ENCODE measurements at places on chromosomes 7 and 10.

- no peak for DNase-seq
These were observed 7.4 kb downstream of the TAS2R40 start for GRCh38 chr7:143229054-143229790.

GRCh38 chr7:146172112-146172511 is 55.5 kb downstream of the CNTNAP2 start:
- DNase-seq: no peak

GRCh38 chr10:79438021-79438698 is 7.3 kb downstream of the ZCCHC24 start:
- no peak for DNase-seq

DNA sequence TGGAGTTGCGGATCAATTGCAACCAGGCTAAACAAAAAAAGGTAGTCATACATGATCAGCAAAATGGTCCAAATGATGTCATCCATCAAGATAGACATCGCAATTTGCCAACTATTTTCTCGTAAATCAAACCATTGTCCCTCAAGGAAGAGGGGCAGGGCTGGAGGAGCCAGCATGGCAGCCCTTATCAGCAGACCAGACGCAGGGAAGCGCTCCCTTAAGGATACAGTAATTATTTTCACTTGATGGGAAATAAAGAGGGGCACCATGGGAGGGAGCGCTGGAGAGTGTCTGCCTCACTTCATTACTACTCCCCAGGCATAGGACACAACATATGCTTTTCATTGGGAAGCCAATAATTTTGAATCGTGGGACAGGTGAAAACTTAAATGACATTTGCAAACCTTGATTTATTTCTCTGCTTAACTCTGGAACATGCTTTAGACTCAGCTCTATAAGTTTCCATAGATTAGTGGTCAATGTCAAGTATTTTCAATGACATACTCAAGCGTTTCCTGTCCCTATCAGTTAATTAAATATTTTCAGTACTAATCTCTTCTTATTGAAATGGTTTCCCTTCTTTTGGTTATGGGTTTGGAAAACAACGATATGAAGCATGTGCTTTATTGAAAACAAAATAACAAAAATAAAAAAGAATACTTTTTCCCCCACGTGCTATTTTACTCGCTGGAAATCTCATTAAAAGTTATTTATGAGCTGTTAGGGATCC is 202.4 kb upstream of the HABP2 start:
- no peak for DNase-seq

- DNase-seq: no peak
These were observed 71.1 kb downstream of the PRKG1 start for GRCh38 chr10:51145375-51145774.

DNA sequence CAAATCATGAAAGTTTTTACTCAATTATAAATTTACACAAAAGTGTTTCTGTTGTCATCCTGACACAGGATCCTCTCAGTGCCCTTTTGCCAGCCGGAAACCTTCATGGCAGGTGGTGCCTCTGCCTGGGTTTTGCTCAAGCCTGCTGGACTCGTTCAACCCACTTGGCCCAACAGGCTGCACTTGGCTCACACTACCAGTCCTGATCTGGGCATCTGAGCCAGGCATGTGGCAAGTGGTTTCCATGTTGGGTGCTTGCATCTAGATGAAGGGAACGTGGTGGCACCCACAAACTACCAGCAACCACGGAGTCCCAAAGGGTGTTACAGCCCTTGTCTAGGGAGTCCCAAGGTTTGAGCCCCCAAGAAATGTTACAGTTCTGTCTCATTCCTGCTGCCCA is 162.3 kb upstream of the CSTF2T start:
- DNase-seq: no peak

GRCh38 chr7:50330696-50331095 is 26.2 kb downstream of the IKZF1 start:
- DNase-seq: peak; percentile 35

GRCh38 chr7:83921271-83921940 is 272.5 kb upstream of the SEMA3E start:
- DNase-seq: no peak

DNA sequence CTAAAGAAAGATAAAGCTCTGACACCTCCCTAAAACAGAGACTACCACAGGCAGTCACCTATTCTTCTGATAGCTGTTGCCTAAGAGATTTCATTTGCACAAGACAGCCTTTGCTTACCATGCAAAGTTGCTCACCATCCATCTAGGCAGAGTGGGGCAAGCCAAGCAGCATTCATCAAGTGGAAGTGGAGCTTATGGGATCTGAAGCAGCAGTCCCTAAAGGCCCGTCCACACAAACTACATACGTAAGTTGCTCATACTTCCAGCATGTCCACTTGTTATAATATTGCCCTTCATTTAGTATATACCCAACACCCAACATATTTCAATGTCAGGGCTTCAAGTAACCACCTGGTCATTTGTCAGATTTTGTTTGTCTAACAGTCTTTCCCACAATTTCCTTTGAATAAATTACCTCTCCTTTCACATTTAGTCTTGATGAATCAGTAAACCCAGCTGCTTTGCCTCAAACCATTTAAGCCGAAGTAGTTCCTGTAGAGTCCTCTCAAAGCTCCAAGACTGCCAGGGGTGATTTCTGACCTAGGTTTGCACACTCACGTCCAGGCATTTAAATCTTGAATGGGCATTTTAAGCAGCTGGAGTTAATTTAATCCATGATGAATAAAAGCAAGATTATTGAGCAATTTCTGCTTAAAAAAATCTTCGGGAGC is 67.9 kb downstream of the ATAD1 start:
- DNase-seq: no peak

DNA sequence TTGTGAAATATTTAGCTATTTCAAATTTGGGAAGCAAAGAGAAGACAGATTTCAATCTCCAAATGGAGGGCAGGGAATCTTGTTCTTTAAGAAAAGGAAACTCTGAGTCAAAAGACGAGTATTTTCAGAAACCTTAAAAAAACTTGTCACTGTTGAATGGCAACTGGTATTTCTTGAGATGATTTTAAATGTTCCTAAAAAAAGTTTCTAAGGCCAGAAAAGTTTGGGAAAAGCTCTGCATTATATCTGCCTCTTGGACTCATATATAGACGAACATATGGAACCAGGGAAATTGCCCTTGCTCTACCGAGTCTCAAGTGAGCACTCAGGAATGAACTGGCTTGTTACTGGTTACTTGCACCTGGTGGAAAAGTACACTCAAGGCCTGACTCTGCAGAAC is 69.5 kb downstream of the ADAM22 start:
- no peak for DNase-seq

DNA sequence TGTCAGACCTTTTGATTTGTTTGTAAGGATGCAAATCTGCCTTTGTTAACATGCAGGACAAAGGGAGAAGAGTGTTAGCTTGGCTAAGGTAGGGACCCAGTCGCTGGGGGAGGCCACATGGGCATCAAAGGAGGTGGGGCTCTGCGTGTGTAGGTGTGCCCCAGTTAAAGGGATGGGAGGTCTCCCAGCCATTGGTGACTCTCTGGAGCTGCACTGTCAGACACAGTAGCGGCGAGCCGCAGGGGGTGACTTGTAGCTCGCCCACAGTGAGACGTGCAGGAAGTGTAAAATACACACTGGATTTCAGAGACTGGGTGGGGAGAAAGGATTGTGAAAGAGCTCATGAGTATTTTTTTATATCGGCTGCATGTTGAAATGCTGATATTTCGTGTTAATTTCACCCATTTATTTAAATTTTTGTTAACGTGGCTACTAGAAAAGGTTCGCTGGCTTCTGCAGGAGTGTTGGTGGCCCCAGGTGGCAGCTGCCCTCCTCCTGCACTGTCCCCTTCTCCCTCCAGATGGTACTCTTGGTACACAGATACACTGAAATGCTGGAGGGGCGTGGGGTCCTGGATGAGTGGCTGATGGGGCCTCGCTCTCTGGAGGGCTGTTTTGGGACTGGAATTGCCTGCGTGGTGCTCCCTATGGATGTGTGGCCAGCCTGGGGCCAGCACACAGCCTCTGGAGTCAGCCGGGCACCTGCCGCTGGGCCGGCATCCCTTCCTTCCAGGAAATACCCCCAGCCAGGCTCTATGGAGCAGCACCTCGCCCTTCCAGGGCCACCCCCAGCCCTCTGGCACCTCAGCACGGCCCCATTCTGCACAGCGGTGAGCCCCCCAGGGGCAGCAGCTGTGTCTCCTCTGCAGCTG is 59.2 kb downstream of the LHPP start:
- DNase-seq: no peak

DNA sequence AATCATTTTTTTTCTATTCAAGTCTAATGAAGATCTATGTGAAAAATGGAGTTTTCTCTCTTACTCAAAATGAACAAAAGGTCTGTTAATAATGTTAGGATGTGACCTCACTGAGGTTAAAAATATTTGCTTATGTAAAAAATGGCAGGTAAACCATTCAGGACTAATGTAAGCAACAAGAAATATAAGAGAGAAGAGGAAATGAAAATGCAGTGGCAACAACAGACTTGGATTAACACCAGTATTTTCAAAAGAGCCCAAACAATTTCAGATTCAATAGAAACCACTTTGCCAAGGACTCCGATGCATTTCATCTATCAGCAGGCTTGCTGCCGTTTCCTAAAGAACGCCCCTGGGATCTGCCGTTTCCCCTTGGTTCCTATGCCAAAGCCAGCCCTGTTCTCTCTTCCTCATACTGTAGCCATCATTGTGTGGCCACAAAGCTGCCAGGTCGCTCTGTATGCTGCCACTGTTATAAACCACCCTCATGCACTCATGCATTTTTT is 66.4 kb downstream of the MTURN start:
- DNase-seq: no peak

DNA sequence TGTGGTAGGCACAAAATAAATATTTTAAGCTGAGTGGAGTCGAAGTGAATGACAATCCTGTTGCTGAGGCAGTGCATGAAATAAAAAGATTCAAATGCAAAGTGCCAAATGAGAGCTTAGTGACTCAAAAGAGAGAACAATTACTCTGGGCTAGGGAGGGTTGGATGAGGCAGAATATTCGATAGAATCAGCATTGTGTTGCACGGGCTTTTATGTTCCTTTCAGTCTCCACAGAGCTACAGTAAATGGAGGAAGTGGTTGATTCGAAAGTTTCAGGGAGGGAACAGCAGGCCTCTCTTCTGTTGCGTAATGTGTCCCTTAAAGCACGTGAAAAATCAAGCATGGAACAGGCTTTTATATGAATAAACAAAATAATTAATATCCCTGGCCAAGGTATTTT is 599.3 kb upstream of the CELF2 start:
- peak; percentile 5 for DNase-seq

- DNase-seq: no peak
These were observed 248.3 kb downstream of the PHF14 start for GRCh38 chr7:11221984-11222383.

GRCh38 chr7:80815733-80816132 is 103.1 kb downstream of the SEMA3C start:
- DNase-seq: no peak

DNA sequence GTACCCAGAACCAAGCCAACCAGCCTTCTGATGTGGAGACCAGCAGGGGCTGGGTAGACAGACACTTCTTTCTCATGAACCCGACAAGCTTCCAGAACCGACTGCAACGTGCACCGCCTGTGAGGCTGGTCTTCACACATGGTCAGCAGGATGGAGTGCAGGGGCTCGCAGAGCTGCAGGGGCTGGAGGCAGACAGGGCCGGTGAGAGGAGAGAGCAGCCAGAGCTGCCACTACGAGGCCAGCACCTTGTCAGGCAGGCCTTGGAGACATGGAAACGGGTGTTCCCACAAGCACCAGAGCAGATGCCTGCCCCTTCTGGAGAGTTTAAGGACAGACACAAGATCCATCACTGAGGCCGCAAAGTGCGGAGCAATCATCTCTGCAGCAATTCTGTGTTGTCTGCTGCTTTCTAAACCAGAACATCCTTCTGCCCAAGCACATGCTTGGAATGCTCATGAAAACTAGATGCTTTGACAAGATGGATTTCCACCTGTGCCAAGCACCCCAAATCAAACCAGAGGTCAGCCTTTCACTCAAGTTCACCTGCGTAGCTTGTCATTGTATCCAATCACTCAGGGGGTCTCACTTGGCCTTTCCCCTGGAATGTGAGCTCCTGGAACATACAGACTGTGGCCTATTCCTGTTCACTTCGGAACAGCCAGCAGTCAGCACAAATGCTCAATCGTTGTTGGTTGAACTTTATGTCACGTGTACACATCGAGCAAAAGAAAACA is 32.2 kb downstream of the FRMPD2 start:
- DNase-seq: no peak

DNA sequence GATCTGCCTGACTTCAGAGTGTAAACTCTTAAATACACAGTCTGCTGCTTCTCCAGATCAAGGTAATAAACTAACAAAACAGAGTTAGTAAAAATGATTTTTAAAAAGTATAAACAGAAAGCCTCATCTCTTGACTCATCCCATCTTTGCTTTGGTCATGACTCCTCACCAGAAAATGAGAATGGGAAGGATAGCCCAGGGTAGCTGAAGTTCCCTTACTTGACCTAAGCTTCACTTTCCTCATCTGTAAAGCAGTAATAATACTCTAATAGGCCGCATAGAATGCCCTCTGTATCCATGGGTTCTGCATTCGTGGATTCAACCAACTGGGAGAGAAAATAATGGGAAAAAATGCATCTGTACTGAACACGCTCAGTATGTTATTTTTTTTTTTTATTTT is 11.3 kb upstream of the SLC25A28 start:
- no peak for DNase-seq

GRCh38 chr7:81416659-81417058 is 353.2 kb downstream of the HGF start:
- DNase-seq: no peak

GRCh38 chr7:148356303-148356702 is 234.3 kb upstream of the C7orf33 start:
- no peak for DNase-seq

GRCh38 chr10:61125560-61126170 is 181.7 kb upstream of the RHOBTB1 start:
- no peak for DNase-seq

- no peak for DNase-seq
These were observed 23.8 kb upstream of the LIPA start for GRCh38 chr10:89275383-89275782.

GRCh38 chr7:1403638-1404459 is 55.4 kb downstream of the MICALL2 start:
- DNase-seq: no peak

- DNase-seq: no peak
These were observed 390.0 kb downstream of the EXOC4 start for GRCh38 chr7:133642907-133643306.

GRCh38 chr7:69677881-69678493 is 79.7 kb downstream of the AUTS2 start:
- no peak for DNase-seq

DNA sequence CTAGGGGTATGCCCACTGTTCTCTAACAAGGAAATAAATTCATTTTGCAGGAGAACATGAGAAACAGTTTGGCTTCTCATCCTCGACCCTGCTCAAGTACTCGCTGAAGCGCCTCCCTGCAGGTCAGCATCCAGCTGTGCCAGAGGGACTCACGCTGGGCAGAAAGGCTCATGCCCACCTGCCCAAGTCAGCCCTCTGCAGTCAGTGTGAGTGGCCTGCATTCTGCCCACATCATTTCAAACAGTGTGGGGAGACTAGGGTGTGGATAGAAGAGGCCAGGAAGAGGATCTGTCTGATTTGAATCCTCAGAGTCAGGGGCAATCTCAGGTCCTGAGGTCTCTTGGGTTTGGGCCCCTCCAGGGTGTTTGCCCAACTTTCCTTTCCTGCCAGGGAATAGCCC is 297.8 kb downstream of the ELMO1 start:
- DNase-seq: no peak

Data from activated CD4-positive, alpha-beta T cell treated with anti-CD3 and anti-CD28 coated beads, Interleukin-2, amount 50 U/mL, for 48 hours (primary cell).